ENCODE measurements at places on chromosomes 2 and 18. TPM values are rescaled to one million over a fixed set of nuclear protein-coding genes. Genes with fewer than 3 reads are reported as not detected.
A peak's percentile ranks its signal among the peaks of the same experiment; 100 is the strongest.

DNA sequence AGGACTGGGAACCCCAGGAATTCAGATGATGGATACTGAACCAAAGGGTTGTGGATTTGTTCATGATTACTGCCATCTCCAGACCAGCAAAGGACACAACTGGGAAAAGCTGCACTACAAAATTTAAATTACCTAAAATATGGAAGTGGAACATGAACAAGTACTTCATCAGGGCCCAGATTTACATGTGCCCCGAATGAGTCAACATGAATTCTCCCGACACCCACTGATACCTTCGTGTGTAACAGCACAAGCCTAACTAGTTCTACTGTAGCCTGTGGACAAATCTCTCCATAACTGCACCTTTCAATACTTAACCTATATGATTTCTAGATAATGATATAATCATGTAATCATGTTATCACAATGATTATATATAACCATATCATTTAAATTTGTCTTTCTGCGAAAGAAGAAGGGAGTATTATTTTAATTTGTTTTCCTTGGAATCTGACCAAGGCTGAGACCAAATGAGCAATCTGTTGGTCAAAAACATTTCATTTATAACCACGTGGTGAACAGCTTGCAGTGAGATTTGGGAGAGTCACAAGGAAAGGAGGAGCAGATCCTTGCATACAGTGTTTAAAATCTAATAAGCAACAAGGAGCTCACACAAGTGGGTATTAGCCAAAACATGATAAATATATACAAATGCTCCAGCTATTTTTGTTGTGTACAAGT lies 70.5 kb downstream of the CACNB4 start:
- H3K27me3 ChIP-seq = peaks cover 7% of the 10 kb centered on the region
- H3K27ac ChIP-seq = no peak overlapping the region
- peaks cover 2% of the 10 kb centered on the region for H3K4me1 ChIP-seq
- H3K4me3 ChIP-seq = no peak overlapping the region

- H3K4me1 ChIP-seq = no peaks in the 10 kb centered on the region
- DNase-seq = no peak
- no peaks in the 10 kb centered on the region for H3K27me3 ChIP-seq
- H3K4me3 ChIP-seq = no peak overlapping the region
- no peaks in the 10 kb centered on the region for H3K36me3 ChIP-seq
- H3K27ac ChIP-seq = no peak overlapping the region
These were observed 105.0 kb downstream of the CELF4 start for GRCh38 chr18:37460604-37461003.

DNA sequence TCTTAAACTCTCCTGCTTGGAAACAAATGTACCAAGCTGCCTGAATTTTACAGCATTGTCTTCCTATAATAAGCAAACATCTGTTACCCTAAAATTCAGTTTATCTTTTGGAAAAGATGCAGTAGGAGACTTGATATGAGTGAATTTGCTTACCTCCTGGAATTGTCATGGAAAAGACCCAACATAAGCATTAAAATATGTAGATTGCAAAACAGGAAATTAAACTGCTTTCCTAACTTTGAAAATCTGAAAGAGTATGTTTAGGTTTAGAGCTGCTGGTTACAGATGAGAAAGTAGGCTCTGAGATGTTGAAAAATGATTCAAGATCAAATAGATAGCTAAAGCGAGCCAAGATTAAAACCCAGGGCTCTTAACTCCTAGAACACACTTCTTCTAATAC lies 316.5 kb downstream of the SOX11 start:
- H3K27me3 ChIP-seq = no peaks in the 10 kb centered on the region
- no peak overlapping the region for H3K4me3 ChIP-seq
- no peak overlapping the region for H3K27ac ChIP-seq
- H3K4me1 ChIP-seq = no peaks in the 10 kb centered on the region

DNA sequence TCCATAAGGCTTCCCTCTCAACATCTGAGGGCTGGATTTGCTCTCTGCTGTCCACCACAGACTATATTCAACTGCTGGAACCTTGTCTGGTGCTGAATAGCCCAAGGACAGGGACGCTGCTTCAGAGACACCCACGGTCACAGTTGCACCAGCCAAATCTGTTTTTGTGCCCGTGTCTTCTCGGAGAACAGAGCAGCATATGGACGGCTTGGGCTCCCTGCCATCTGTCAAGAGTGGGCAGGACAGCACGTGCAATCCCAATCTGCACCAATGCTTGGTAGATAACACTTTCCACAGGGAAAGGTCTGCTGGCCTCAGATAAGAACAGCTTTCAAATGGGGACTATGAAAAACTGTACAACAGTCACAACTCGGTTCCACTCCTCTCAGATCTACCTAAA lies 466.1 kb downstream of the TGIF1 start:
- H3K27me3 ChIP-seq = peaks cover 3% of the 10 kb centered on the region
- no peak for DNase-seq
- H3K27ac ChIP-seq = no peak overlapping the region
- H3K36me3 ChIP-seq = no peaks in the 10 kb centered on the region

DNA sequence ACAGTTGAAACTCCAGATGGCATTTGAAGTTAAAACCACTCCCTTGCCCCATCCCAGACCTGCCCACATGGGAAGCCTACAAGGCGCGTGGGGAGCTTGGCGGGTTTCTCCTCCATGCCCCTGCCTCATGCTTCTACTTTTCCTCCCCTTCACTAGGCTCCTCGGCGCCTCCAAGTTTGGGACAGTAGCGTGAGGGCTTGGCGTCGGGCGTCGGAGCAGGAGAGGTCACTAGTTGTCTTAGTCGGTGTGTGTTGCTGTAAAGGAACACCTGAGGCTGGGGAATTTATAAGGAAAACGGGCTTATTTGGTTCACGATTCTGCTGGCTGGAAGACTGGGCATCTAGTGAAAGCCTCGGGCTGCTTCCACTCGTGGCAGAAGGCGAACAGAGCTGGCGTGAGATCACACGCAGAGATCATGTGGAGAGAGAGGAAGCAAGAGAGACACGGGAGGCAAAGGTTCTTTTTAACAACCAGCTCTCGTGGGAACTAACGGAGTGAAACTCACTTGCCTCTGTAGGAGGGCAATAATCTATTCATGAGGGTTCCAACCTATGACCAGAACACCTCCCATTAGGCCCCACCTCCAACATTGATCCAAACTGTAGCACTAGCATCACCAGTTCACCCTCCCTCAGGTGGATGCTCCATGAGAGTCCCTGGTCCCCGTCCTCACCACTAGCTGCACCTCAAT lies 25.3 kb downstream of the ITM2C start:
- H3K27me3 ChIP-seq = peaks cover 18% of the 10 kb centered on the region
- H3K4me1 ChIP-seq = peaks cover 4% of the 10 kb centered on the region
- no peaks in the 10 kb centered on the region for H3K36me3 ChIP-seq
- no peak overlapping the region for H3K4me3 ChIP-seq
- no peak for DNase-seq

GRCh38 chr18:50806208-50806616 lies 13.6 kb downstream of the MRO start:
- peaks cover 4% of the 10 kb centered on the region for H3K27me3 ChIP-seq
- H3K4me3 ChIP-seq = no peak overlapping the region
- no peak for DNase-seq
- no peaks in the 10 kb centered on the region for H3K4me1 ChIP-seq
- H3K36me3 ChIP-seq = no peaks in the 10 kb centered on the region

The MC4R gene
- not detected for total RNA-seq

- no peak overlapping the region for H3K4me3 ChIP-seq
- no peak for DNase-seq
- H3K27me3 ChIP-seq = no peaks in the 10 kb centered on the region
- H3K36me3 ChIP-seq = no peaks in the 10 kb centered on the region
- H3K4me1 ChIP-seq = peaks cover 6% of the 10 kb centered on the region
These were observed 24.1 kb downstream of the MRPL35 start for GRCh38 chr2:86223140-86223926.

The SULT6B1 gene
- not detected for total RNA-seq

DNA sequence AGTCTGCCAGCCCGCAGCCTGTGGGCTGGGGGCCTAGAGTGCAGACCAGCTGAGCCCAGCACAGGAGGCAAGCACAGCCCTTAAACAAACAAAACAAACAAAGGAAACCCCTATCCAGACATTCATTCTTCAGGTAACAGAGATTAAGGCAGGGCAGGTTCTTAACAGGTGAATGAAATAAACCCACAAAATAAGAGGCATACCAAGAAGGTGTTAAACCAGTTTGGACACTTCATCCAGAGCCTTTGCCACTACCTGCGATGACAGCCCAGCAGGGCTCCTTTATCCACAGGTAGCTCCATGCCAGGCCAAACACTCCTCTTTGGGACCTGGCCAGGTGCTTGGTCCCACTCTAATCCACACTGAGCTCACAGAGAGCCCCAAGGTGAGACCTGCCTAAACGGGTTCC lies 209.7 kb upstream of the SIX2 start:
- no peaks in the 10 kb centered on the region for H3K4me1 ChIP-seq
- H3K27ac ChIP-seq = no peak overlapping the region
- H3K27me3 ChIP-seq = peaks cover 17% of the 10 kb centered on the region
- DNase-seq = no peak
- no peaks in the 10 kb centered on the region for H3K36me3 ChIP-seq

- no peak overlapping the region for H3K4me3 ChIP-seq
- no peak overlapping the region for H3K27ac ChIP-seq
- H3K36me3 ChIP-seq = no peaks in the 10 kb centered on the region
- H3K27me3 ChIP-seq = peaks cover 4% of the 10 kb centered on the region
- no peak for DNase-seq
These were observed 6.9 kb upstream of the PARD3B start for GRCh38 chr2:204538182-204539018.

- peaks cover 6% of the 10 kb centered on the region for H3K36me3 ChIP-seq
- H3K4me1 ChIP-seq = peaks cover 7% of the 10 kb centered on the region
- DNase-seq = peak; percentile 69
- H3K27me3 ChIP-seq = no peaks in the 10 kb centered on the region
These were observed 59.6 kb downstream of the SP110 start for GRCh38 chr2:230160112-230160660.

DNA sequence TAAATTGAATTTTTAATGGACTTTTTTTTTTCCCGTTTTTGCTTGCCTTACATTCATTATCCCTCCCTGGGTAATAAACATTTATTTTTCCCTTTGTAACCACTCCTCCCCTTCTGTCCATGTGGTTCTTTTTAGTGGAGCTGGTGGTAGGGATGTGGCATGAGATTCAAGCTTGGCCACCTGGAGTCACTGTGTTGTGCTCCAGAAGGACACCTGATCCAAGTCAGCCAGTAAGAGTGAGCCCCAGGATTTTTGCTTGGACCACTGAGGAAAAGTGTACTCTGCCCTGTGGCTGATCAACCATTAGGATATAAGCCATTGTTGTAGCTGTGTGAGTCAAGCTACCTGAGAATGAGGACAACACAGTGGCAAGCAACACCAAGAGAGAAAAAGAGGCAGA lies 11.1 kb upstream of the ACTR3 start:
- H3K4me3 ChIP-seq = no peak overlapping the region
- peaks cover 38% of the 10 kb centered on the region for H3K4me1 ChIP-seq
- no peak overlapping the region for H3K27ac ChIP-seq
- no peak for DNase-seq
- peaks cover 17% of the 10 kb centered on the region for H3K36me3 ChIP-seq

The MEX3C gene
- 61.5 TPM for total RNA-seq

The NETO1 gene
- total RNA-seq = not detected

The SRBD1 gene
- 20.5 TPM for total RNA-seq

DNA sequence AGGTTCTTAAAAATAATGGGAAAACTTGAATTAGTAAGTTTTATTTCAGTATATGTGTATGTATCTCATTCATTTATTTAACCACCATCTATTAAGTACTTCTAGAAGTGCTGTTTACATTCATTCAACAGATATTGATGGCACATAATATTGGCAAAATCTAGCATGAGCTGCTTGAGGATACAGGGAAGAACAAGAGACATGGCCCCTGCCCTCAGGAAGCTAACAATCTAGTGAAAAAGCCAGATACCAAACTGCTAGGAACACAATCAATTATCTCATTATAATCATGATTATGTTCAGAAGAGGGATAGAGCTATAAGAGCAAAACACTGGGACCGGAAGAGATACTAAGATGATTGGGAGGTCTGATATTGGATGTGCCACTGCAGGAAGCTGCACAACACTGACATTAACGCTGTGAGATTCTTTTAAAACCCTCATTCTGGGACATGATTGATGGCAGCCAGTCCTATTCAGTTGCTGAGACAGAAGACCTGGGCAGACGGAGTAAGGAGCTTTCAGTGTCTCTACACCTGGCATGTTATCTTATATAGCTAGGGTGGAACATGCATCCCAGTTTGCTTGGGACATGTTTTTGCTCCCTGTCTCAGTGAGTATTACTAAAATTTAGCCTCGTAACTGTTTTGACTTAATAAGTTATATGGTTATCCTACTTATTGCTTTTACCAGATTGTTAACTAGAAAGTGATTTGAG lies 314.1 kb downstream of the STK39 start:
- H3K27me3 ChIP-seq = peaks cover 4% of the 10 kb centered on the region
- H3K36me3 ChIP-seq = no peaks in the 10 kb centered on the region
- H3K4me3 ChIP-seq = no peak overlapping the region
- DNase-seq = no peak

The CXCR1 gene
- not detected for total RNA-seq

DNA sequence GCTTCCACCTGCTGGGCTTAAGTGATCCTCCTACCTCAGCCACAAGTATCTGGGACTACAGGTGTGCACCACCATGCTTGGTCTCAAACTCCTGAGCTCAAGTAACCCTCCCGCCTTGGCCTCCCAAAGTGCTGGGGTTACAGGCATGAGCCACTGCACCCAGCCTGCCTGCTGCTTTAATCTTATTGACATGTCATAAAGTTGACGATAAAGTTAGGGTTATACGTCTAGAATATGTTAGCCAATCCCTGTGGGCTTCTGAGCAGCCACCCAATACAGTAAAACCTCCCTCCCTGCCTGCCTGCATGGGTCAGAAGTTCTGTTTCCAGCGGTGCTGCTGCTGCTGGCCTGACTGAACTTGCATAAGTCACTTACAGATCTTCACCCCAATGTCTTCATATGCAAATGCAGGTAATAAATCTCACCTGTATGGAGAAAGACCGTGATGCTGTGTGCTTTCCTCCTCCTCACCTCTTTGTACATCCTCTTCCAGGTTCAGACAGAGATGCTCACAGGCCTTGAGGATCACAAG lies 30.1 kb downstream of the TGIF1 start:
- no peak overlapping the region for H3K27ac ChIP-seq
- H3K27me3 ChIP-seq = peaks cover under 1% of the 10 kb centered on the region
- no peak for DNase-seq
- no peak overlapping the region for H3K4me3 ChIP-seq
- peaks cover under 1% of the 10 kb centered on the region for H3K36me3 ChIP-seq

The CIB4 gene
- not detected for total RNA-seq

- H3K27me3 ChIP-seq = no peaks in the 10 kb centered on the region
- no peak overlapping the region for H3K4me3 ChIP-seq
- no peaks in the 10 kb centered on the region for H3K36me3 ChIP-seq
- H3K27ac ChIP-seq = no peak overlapping the region
These were observed 258.5 kb downstream of the RND3 start for GRCh38 chr2:150228936-150229335.

GRCh38 chr18:58513615-58514335 lies 115.1 kb downstream of the ALPK2 start:
- no peaks in the 10 kb centered on the region for H3K27me3 ChIP-seq
- no peak for DNase-seq
- no peak overlapping the region for H3K4me3 ChIP-seq

DNA sequence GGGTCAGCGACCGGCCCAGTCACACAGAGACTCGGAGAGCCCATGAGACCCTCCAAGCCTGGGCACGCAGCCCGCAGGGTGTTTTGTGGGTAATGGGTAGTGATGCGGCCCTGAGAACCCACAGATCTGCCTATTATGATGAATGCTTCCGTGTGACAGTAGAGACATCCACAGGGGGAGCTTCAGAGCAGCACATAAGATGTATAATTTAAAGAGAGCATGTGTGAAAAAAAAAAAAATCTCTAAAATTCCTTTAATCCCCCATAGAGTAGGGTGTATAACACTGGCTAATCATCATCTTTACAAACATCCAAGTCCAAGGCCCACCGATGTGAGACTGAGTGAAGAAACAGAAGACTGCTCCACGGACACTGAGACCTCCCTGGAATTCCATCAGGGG lies 34.6 kb downstream of the BIN1 start:
- DNase-seq = no peak
- H3K27me3 ChIP-seq = no peaks in the 10 kb centered on the region
- H3K36me3 ChIP-seq = peaks cover 14% of the 10 kb centered on the region
- no peak overlapping the region for H3K4me3 ChIP-seq
- H3K4me1 ChIP-seq = peaks cover 25% of the 10 kb centered on the region

Data from activated CD4-positive, alpha-beta memory T cell treated with anti-CD3 and anti-CD28 coated beads for 36 hours (primary cell).